ENCODE measurements at places on chromosomes 6 and 20.

DNA sequence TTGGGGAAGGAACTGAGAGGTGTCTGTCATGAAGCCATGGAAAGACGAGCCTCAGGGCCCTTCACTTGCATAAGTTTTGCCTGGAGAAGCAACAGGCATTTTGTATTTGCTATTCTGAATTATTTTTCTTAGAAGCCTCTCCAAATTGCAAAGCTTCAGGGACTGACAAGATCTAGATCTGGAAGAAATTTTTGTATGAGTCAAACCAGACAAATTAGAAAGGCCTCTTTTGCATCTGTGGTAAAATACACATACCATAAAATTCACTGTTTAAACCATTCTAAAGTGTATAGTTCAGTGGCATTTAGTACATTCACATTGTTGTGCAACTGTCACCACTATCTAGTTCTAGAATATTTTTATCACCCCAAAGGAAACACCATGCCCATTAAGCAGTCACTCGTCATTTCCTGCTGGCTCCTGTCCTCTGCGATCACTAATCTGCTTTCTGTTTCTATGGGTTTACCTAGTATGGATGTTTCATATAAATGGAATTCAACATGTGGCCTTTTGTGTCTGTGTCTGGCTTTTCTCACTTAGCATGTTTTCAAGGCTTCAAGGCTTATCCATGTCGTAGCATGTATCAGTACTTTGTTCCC is 269.1 kb downstream of the PHF3 start:
- no peak for DNase-seq

DNA sequence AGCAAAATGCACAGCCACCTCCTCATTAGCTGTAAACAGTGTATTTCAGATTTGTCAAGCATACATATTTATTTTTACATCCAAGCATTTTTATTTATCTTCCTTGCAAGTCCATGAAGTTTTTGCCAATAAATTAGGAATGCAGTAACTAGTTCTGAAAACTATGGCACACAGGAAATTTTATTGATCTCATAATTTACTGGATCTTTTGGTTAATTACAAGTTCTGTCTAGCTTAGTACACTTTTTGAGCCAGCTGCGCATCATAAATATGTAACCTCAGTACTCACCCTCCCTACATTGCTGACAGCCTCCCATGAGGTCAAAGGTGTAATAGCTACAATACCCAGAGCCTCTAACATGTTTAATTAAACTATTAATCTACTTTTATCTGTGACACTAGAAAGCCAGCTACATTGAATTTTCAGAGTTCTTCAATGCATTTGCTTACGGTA is 898.2 kb downstream of the KIF16B start:
- no peak for DNase-seq

DNA sequence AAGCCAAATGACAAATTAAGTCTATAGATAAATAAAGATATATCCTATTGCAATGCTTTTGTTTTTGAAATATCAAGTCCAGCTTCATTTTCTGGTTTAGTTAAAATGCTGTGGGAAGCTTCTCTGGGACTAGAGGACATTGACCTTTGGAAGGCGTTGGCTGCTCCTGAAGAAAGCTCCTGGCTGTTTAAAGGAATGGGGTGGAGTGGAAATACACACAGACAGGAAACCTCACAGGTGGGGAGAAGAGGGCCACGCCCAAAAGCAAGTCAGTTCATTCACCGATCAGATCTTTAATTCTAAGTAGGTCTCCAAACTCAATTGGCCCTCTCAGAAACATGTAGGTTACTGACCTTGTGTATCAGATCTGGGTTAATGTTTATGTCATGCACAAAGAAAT is 59.6 kb downstream of the SPTLC3 start:
- no peak for DNase-seq

DNA sequence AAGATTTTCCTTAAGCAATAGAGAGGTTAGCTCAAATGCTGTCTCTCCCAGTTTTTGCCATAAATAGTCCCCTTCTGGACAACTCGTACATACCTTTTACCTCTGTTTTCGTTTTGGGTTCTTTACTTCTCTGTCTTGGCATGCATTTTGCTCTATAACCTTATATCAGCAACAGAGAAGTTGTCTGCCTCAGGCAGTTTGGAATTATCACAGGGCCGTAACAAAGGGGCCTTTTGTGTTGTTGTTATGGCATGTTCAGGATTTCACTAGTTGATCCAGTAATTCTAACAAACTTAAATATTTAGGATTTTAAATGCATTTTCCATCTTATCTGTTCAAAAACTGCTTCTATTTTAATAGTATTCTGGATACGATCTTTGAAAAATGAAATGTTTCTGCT is 259.8 kb downstream of the CD109 start:
- DNase-seq, result no peak

- DNase-seq, result no peak
Observed at GRCh38 chr6:153051801-153052200, 49.3 kb upstream of the MTRF1L start.

DNA sequence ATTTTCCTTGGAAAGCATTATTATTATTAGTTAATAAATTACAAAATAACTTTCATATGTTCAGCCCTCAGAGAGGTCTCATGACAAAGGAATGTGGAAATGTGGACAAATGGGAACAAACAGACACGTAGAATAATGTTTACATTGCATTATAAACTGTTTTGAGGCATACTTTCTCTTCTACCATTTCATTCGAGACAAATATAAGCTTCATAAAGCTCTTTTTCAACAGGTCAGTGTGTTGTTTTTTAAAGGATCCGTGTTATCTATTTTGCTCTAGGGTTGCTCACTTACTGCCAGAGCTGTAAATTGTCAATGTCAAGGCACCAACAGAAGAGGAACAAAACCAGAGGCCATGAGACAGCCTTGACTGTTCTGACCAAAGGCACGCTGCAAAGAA is 256.8 kb downstream of the PHACTR1 start:
- no peak for DNase-seq

GRCh38 chr6:128368213-128368944 is 152.0 kb downstream of the PTPRK start:
- DNase-seq, result no peak

DNA sequence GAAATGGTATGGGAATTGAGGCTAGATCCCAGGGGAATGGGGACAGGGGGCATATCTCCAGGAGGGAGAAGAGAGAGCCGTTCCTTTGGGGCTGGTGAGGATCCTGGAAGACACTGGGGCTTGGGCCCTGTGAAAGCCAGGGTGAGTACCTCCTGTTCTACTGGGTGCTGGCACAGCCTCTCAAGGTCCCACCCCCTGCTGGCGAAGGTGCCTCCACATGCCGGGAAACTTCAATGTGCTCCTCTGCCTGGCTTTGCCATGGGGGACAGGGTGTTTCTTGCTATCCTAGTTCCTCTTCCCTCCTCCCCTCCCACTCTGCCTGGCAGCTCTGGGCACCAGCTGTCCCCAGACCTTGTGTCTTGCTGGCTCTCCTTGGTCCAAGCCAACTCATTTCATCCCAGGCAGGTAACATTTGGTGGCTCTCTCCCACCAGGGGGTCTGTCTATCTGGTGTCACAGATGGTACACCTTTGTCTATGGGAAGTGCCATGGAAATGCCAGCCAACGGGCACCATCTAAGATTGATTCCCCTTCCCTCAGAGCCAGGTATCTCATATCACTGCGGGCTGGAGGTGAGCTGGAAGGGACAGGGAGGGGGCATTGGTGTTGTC is 56.8 kb downstream of the MDGA1 start:
- no peak for DNase-seq

DNA sequence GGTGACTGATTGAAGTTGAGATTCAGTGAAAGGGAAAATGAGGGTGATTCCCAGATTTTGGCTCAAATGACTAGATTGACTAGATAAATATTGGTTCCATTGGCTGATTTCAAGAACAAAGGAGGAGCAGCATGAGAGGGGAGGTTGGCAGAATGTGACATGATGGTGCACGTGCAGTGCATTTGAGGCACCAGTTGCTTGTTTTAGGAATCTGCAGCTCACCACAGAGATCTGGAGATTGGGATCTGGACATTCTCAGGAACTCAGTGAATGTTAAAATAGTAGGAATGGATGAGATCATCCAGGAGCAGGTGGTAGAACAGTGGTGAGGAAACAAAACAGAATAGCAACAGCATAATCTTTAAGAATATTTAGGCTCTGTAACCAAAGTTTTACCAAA is 496.3 kb downstream of the DHX35 start:
- DNase-seq, result no peak

DNA sequence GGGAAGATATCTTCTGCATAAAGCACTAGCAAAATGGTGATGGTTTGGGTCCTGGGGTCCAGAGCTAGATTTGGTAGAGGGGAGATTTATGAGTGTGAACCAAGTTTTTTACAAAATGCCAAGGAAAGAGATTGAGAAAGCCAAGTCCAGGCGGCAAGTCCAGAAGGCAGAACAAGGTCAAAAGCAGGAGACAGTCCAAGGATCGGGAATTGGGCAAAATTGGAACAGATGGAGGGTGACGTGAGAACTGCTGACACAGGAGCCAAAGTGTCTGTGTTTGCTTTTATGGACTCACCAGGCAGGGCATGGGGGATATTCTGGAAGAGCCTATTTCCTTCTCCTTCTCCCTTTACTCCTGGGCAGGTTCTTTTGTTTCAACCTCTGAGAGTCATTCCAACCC is 4.1 kb downstream of the NHLRC1 start:
- no peak for DNase-seq

Measured in H7 (cell line).